HT-29 (cell line): ENCODE measurements at places on chromosomes 2 and 18. TPM values are rescaled to one million over a fixed set of nuclear protein-coding genes. Genes with fewer than 3 reads are reported as not detected.

The GAREM1 gene
- total RNA-seq, result 5.0 and 5.6 TPM in 2 replicates

GRCh38 chr2:8606649-8607550 lies 75.0 kb upstream of the ID2 start:
- no peak for DNase-seq

DNA sequence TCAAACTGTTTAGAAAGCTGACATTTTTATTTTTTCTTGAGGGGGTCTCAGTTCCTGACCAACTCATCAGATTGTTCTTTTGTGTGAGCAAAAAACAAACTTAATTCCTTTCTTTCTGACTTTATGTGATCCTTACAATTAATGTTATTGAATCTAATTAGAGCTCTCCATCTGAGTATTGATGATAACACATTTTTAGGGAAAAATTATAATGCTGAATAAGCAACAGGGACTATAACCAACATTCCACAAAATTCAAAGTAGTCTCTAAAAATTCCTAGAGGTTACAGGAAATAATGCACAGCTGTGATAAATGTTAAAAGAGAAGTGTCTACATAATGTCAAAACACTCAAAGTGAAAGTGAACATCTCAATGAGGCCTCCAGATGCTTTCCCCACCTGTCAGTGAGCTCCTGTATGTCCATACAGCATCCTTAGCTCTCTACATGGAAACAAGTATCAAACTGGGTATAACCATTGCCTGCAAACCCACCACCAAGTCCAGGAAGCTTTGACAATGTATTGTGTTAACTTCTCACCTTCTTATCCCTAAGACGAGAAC lies 786.0 kb upstream of the SLC39A10 start:
- no peak for DNase-seq

The RAPH1 gene
- 6.8 and 7.1 TPM in 2 replicates for total RNA-seq

The LOXHD1 gene
- total RNA-seq, result not detected in 2 replicates

The CMPK2 gene
- total RNA-seq, result 5.5 and 16.5 TPM in 2 replicates

- no peak for DNase-seq
Observed at GRCh38 chr2:230225486-230225885, at the start of gene SP140. Gene SP140 (plus strand): TSS chr2:230225736. CDS start chr2:230225845, 109 bp downstream.

DNA sequence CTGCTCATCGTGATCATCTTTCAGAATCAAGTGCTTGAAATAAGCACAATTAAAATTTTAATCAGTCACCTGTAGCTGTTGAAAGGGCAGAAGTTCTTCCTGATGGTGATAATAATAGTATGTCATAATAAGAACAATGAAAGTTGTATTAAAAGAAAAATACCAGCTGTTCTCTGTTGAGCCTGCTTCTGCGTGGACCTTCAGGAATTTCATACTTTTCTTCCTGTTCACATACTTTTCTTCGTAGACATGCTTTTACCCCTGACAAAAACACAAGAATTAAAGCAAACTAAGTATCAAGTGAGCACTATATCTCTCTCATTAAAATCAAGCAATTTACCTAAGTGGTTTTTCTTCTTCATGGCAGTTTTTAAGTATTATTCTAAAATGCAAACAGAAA lies 79.2 kb downstream of the BARD1 start:
- no peak for DNase-seq
